M059J (cell line): ENCODE measurements at places on chromosomes 7 and 10. TPM values are rescaled to one million over a fixed set of nuclear protein-coding genes. Genes with fewer than 3 reads are reported as not detected.

SLC39A12 gene
- not detected in 2 replicates for total RNA-seq

MSS51 gene
- 0.10 TPM in 1 of 2 replicates, not detected in the other for total RNA-seq

DHTKD1 gene
- 9.2 and 20.2 TPM in 2 replicates for total RNA-seq

SLC26A3 gene
- total RNA-seq: not detected in 2 replicates

PUS7 gene
- total RNA-seq: 17.1 and 19.1 TPM in 2 replicates

SPAM1 gene
- total RNA-seq: not detected in 2 replicates

TDRD1 gene
- not detected in 2 replicates for total RNA-seq

ABLIM1 gene
- 1.4 and 5.8 TPM in 2 replicates for total RNA-seq

HYAL4 gene
- total RNA-seq: not detected in 2 replicates

LIPN gene
- not detected in 2 replicates for total RNA-seq

TAS2R41 gene
- not detected in 2 replicates for total RNA-seq

PIK3AP1 gene
- 2.4 and 4.5 TPM in 2 replicates for total RNA-seq

ZNF107 gene
- total RNA-seq: 5.9 and 8.1 TPM in 2 replicates

SAP25 gene
- not detected in 2 replicates for total RNA-seq

P4HA1 gene
- 165 and 206 TPM in 2 replicates for total RNA-seq

PRF1 gene
- total RNA-seq: not detected in 2 replicates

DNAJC30 gene
- total RNA-seq: 1.1 and 1.8 TPM in 2 replicates

GRIFIN gene
- total RNA-seq: not detected in 2 replicates

FBXW4 gene
- total RNA-seq: 8.7 and 8.9 TPM in 2 replicates

CCL24 gene
- not detected in 2 replicates for total RNA-seq

ANKRD30A gene
- not detected in 2 replicates for total RNA-seq

NKX2-3 gene
- total RNA-seq: 0.12 TPM in 1 of 2 replicates, not detected in the other

DGKI gene
- 0.12 and 1.1 TPM in 2 replicates for total RNA-seq

RAPGEF5 gene
- 0.22 and 0.47 TPM in 2 replicates for total RNA-seq

CHST3 gene
- total RNA-seq: 12.3 and 22.4 TPM in 2 replicates

HPSE2 gene
- total RNA-seq: 0.57 and 0.86 TPM in 2 replicates

SLC26A5 gene
- not detected in 2 replicates for total RNA-seq

ASNS gene
- 15.3 and 18.1 TPM in 2 replicates for total RNA-seq

BTBD16 gene
- total RNA-seq: 0.05 TPM in 1 of 2 replicates, not detected in the other

GDF2 gene
- not detected in 2 replicates for total RNA-seq

RBM33 gene
- 8.3 and 15.5 TPM in 2 replicates for total RNA-seq

ARMC3 gene
- total RNA-seq: 0.10 TPM in 1 of 2 replicates, not detected in the other

ZNF425 gene
- 1.1 and 3.1 TPM in 2 replicates for total RNA-seq

AGAP3 gene
- 35.1 and 36.7 TPM in 2 replicates for total RNA-seq

CCDC3 gene
- 2.0 and 2.6 TPM in 2 replicates for total RNA-seq

GNG11 gene
- 30.2 and 31.1 TPM in 2 replicates for total RNA-seq

FAM131B gene
- 0.79 and 1.5 TPM in 2 replicates for total RNA-seq

VSIR gene
- total RNA-seq: 5.3 and 17.1 TPM in 2 replicates
